ENCODE measurements at places on chromosomes 5 and 9. TPM values are rescaled to one million over a fixed set of nuclear protein-coding genes. Genes with fewer than 3 reads are reported as not detected.

Gene LCNL1
- not detected for total RNA-seq

Gene NR4A3
- total RNA-seq, result under 0.01 TPM

Gene BHMT2
- total RNA-seq, result not detected

Gene GPX3
- 63.4 TPM for total RNA-seq

Gene RPP25L
- 18.0 TPM for total RNA-seq

Gene WDR38
- not detected for total RNA-seq
